ENCODE measurements at places on chromosomes 1 and 21.

- DNase-seq = no peak
These were observed 105.2 kb upstream of the APP start for GRCh38 chr21:26275801-26276200.

DNA sequence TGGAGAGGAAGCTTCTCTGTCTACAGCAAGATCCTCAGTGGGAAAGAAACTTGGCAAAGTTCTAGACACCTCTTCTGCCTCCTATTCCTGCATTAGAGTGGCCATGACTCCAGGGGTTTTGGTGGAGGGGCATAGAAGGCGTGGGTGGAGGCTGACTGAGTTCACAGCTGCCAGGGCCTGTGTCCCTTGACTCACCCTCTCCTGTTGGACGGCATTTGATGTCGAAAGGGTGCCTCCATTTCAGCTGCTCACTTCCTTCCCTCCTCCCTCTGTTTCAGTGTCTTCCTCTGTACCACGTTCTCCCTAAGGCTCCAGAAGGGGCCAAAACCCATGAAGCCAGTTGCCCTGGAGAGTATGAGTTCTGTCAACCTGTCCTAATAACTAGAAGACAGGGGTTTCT, 632 bp downstream of the TMEM79 start:
- DNase-seq = no peak

DNA sequence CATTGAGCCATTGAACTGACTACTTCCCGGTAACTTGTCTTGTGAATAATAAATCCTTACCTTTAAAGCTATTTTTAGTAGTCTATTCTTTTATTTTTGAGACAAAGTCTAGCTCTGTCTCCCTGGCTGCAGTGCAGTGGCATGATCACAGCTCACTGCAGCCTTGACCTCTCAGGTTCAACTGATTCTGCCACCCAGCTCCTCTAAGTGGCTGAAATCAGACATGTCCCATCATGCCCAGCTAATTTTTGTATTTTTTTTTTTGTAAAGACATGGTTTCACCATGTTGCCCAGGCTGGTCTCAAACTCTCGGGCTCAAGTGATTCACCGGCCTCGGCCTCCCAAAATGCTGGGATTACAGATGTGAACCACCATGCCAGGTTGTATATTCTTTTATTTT, 59.3 kb upstream of the PTGS2 start:
- DNase-seq = no peak

GRCh38 chr1:2934642-2935081, 86.6 kb upstream of the ACTRT2 start:
- peak; percentile 1 for DNase-seq

GRCh38 chr21:25115021-25115420, 492.3 kb downstream of the MRPL39 start:
- DNase-seq = no peak

DNA sequence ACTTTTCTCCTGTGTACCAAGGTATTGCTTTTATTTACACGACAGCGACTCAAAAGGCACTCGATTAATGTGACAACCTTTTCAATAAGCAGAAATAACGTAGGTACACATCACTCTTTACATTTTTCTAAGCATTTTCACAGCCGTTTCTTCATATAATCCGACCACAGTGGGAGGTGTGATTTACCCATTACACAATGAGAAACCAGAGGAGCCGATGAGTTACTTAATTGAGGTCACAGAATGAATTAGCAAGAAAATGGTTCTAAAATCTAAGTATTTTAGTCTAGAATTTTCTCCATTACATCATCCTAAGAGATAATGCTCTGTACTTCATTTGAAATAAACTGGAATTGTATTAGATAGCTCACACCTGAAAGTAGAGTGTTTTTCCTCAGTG, 71.5 kb downstream of the UMODL1 start:
- DNase-seq = no peak

GRCh38 chr1:242240077-242240476, 241.2 kb upstream of the MAP1LC3C start:
- peak; percentile 89 for DNase-seq
